ENCODE measurements at places on chromosomes 6 and 20.

DNA sequence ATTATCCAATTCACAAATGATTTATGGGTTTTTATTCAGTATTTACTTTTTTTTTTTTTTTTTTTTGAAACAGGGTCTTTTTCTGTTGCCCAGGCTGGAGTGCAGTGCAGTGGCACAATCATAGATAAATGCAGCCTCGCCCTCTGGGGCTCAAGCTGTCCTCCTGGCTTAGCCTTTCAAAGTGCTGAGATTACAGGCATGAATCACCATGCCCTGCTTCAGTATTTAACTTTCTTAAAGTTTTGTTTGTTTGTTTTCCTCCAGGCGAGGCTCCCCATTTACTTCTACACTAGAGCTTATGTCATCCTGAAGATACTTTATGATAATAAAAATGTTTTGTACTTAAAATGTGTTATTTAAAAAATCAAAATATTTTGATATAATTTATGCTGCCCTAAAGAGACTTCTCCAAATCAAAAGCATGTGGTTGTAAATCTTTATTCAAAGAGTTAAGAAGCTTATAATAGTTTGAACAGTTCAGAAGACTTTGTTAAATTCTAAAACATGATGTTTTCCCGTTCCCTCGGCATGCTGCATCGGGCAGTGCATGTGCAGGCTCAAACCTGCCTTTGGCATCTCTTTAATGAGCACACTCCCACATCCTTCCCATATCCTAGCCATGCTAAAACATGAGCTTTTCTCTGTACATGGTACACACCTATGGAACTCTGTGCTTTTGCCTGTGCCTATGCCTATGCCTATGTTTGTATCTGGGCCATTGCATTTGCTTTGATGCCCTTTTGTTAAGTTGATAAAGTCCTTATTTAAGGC, 11.0 kb downstream of the SMPDL3A start:
- no peak for DNase-seq

GRCh38 chr20:37111926-37112455, 16.2 kb upstream of the RBL1 start:
- DNase-seq = no peak

GRCh38 chr6:125839471-125839870, 48.7 kb downstream of the NCOA7 start:
- DNase-seq = no peak

GRCh38 chr6:168715643-168716481, 274.9 kb downstream of the SMOC2 start:
- DNase-seq = no peak

GRCh38 chr6:3742076-3742425, 9.5 kb downstream of the PXDC1 start:
- no peak for DNase-seq

DNA sequence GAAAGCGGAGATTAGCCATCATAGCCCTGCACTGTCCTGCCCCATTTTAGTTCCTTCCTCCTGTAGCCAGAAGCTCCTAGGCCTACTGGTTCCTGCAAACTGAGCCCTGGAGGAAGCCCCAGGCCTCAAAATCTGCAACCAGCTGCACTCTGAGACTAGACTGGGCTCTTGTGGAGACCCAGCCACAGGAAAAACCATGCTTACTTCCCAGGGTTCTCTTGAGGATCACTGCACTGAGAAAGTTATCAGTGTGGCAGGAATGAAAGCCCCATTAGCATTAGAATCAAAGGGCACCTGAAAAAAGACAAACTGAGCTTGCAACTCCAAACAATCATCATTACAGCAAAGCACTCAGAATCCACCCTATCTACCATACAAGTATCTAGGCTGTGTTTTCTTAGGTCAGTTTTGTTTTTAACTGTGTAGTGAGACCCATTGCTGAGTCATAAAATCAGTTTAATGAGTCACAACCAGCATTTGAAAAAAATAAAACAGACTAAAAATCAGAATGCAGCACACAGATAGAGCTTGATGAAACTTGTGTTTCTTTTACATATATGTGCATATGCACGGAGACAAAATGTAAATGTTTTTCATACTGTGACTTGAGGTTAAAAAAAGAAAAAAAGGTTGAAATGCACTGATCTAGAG, 91.0 kb downstream of the UNC5CL start:
- DNase-seq = no peak

Data from activated naive CD8-positive, alpha-beta T cell treated with anti-CD3 and anti-CD28 coated beads, Interleukin-2, amount 10 ng/mL, durations not matched to agents 7 days and 5 days (primary cell).